HFF-Myc (cell line): ENCODE measurements at places on chromosomes 7 and 10.

- DNase-seq = no peak
These were observed 115.7 kb upstream of the RET start for GRCh38 chr10:42960991-42961795.

DNA sequence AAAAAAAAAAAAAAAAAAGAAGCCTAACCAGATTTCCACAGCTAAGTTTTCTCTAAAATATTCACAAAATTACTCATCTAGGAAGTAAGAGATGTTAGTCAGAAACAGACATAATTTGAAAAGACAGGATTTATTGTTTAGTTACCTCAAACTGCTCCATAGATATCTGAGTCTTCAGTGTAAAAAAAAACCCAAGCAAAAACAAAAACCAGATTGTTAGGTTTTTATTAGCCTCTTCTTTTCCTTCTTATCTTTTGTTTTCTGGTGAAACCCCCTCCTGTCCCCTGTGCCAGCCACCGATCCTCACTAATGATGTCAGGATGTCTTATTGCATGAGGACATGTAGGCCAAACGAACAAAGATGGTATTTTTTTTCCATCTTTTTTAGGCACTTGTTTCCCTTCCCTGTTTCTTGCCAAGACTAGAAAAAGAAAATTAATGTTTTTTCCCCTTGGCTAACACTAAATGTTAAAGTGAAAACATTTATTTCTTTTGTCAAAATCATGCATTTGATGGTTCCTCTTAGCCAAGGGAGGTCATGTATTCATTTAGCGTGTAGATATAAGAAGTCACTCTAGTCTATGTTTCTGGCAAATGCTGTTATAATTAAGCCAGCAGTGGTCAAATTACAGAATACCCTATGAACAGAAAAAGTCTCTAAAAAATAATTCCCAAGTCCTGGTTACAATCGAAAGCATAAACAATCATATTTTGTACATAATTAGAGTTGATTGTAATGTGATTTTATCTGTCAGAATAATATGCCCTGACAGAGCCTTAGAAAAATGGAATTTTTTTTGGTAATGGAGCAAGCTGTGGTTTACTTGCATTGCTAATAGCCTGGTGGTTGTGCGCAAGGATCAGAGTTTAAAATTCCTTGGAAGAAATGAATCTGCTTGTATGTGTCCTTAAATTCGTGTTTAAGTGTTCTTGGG lies 702.4 kb upstream of the FZD8 start:
- DNase-seq = no peak

GRCh38 chr10:35133586-35133985 lies 6.9 kb downstream of the CREM start:
- no peak for DNase-seq

DNA sequence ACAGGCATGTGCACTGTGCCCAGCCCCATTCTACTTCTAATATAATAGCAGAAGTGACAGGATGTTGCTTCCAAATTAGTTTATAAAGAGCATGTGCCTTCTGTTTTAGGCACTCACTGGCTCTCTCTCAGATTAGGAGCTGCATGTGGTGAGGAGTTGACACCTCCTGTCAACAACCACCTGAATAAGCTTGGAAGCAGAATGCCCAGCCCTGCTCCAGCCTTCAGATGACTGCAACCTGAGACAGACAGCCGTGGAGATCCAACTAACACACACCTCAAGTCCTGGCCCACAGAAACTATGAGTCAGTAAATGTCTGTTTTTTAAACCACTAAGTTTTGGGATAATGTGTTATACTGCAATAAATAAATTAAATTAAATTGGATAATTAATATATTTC lies 54.5 kb downstream of the PARD3 start:
- no peak for DNase-seq

DNA sequence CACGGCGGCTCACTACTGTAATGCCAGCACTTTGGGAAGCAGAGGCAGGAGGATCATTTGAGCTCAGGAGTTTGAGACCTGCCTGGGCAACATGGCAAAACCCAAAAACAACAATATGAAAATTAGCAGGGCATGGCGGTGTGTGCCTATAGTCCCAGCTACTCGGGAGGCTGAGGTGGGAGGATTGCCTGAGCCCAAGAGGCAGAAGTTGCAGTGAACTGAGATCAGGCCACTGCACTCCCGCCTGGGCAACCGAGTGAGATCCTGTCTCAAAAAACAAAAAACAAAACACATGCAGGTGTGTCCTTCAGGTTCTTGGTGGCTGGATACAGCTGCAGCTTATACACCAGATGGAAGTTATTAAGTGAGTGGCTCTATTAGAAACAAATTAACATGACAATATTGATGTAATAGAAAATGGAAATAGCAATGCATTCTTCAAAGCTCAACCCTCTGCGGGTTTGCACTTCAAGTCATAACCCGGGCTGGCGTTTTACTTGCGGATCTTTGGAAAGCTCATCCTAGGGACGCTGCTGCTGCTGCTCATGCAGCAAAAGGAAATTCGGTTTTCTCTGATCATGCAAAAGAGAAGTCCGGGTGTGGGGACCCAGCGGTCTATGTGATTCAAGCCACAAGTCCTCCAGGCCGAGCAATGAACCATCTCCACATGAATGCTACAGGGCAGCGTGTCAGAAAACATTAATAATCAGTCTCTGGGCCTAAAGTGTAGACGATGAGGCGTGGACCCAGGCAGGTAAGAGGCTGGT lies 281.9 kb downstream of the PRPF18 start:
- no peak for DNase-seq

DNA sequence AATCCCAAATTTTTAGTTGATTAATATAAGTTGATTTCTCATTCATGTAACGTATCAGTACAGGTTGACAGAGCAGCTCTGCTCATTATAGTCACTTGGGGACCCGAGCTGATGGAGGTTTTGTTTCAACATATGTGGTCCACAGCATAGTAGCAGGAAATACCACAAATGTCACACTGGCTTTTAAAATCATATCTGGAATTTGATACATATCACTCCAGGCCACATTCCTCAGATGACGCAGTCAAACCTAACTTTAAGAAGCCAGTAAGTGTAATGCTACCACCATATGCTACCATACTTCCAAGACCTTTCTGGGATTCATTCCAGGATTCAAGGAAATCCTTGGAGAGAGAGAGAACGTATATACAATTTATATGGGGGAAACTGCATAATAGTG lies 156.3 kb downstream of the PHF14 start:
- DNase-seq = peak; percentile 78

- DNase-seq = no peak
These were observed 41.2 kb upstream of the AGR3 start for GRCh38 chr7:16923019-16923418.

DNA sequence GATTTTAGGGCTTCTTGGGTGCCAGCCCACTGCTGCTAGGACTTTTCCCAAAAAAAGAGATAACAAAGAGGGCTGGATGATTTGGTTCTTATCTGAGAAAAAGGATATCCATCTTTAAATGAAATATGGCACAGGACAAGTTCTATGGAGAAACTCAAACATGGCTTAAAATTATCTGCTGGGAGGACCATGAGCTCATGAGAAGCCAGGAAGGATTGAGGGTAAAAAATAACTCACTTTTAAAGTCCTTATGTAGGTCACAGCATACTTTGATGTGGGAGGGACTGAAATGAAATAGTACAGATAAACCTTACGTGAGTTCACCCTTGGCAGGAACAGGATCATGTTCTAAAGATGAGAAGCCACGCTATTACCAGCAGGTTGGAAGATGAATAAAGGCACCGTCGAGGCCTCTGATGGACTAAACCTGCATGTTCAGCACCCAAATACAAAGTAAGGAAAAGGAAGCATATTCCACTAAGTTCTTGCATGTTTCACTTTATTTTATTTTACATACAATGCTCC lies 369.2 kb upstream of the KLF6 start:
- DNase-seq = no peak

DNA sequence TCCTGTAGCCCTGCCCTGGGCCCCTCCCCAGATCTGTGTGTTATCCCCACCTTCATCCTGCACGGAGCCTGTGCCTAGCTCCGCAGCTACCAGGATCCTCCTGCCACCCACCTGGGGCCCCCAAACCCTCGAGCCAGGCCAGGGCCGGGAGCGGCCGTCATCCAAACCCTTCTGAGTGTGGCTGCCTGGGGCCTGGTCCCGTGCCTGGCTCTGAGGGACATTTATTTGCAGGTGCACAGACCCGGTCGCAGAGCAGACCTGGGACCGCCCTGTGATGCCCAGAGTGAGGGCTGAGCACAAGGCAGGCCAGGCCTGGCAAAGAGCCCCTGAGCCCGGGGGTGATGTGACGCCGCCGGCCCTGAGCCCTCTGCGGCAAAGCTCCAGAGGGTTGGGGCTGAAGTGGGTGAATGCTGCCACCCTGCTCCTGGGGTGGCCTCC lies 27.4 kb upstream of the INPP5A start:
- DNase-seq = no peak

- DNase-seq = no peak
These were observed 9.0 kb downstream of the GET4 start for GRCh38 chr7:885261-885892.

GRCh38 chr7:23213755-23214154 lies 31.9 kb downstream of the NUP42 start:
- DNase-seq = no peak

- no peak for DNase-seq
These were observed 408.6 kb upstream of the NPVF start for GRCh38 chr7:25636871-25637283.

DNA sequence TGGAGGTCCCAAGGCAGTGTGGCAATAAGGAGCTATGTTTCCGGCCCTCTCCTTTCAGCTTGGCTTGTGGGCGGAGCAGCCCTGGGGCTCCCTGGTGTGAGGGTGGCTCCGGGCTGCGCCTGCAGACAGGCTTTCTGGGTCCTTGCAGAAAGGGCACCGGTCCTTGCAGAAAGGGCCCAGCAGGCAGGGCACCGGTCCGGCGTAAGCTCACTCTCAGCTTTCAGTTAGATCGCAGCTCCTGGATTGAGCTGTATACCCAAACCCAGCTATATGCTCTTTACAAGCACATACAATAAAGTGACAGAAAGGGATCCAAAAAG lies 293.8 kb upstream of the SHH start:
- DNase-seq = no peak

- DNase-seq = no peak
These were observed 6.1 kb upstream of the TNS3 start for GRCh38 chr7:47587976-47588375.

GRCh38 chr10:28202941-28203352 lies 99.9 kb downstream of the MPP7 start:
- no peak for DNase-seq

GRCh38 chr7:150722431-150722931 lies 6.1 kb downstream of the GIMAP1 start:
- DNase-seq = no peak

DNA sequence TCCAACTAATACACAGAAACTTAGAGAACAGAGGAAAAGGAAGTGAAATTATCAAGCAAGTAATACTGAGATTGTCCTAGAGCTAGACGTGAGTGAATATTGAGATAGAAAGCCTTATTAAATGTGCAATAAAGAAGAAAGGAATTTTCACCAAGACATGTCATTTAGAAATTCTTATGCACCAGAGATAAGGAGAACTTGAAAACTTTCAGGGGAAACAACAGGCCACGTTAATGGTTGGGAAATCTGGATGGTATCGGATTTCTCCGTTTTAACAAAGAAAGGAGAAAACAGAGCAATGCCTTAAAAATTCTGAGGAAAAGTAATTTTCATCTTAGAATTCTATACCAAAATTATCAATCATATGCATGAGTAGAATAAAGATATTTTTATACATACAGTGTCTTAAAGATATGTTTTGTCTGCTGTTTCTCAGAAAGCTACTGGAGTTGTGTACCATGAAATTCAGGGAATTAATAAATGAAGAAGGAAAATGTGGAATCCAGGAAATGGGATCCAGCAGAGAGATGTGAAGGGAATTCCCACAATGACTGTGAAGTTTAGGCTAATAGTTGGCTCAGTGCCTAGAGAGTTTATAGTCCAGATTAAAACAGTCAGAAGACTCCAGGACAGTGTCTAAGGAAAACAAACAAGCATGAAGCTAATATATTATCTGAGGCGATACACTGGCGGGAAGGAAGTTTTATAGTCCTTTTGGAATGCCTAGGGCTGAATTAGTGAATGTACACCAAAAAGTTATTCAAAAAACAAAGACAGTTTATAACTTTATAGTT lies 159.5 kb downstream of the PPP1R9A start:
- DNase-seq = peak; percentile 43

DNA sequence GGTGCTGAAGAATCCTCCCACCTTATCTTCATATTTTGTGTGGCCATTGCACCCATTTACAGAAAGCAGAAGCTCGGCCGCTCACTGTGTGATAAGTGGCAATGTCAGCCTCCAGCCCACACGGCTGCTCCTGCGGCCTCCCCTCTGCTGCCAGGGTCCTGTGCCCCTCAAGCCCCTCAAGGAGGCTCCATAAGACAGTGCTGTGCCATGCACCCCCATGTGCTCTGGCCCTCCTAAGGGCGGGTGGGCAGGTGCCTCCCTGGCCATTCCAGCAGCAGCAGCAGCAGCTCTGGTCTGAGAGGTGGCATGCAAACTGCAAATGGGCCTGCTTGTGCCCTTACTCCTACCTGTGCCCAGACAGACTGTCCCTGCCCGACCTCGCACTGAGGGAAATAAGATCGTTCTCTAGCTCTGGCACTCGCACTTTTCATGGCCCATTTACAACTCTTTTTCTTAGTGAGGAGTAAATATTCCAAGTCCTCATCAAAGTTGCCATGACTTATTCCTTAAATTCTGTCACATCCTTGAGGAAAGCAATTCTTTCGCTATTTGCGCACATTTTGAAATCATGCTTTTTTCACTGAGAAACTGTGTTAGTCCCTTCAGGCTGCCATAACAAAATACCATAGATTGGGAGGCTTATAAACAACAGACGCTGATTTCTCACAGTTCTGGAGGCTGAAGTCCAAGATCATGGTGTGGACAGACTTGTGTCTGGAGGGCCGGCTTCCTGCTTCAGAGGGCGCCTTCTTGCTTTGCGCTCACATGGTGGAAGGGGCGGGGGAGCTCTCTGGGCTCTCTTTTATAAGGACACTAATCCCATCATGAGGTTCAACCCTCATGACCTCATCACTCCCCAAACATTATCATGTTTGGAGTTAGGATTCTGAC lies 187.8 kb downstream of the COBL start:
- DNase-seq = no peak
